ENCODE measurements at places on chromosomes 13 and 19.

GRCh38 chr13:24851546-24851945 is 87.6 kb downstream of the RNF17 start:
- no peak for DNase-seq

DNA sequence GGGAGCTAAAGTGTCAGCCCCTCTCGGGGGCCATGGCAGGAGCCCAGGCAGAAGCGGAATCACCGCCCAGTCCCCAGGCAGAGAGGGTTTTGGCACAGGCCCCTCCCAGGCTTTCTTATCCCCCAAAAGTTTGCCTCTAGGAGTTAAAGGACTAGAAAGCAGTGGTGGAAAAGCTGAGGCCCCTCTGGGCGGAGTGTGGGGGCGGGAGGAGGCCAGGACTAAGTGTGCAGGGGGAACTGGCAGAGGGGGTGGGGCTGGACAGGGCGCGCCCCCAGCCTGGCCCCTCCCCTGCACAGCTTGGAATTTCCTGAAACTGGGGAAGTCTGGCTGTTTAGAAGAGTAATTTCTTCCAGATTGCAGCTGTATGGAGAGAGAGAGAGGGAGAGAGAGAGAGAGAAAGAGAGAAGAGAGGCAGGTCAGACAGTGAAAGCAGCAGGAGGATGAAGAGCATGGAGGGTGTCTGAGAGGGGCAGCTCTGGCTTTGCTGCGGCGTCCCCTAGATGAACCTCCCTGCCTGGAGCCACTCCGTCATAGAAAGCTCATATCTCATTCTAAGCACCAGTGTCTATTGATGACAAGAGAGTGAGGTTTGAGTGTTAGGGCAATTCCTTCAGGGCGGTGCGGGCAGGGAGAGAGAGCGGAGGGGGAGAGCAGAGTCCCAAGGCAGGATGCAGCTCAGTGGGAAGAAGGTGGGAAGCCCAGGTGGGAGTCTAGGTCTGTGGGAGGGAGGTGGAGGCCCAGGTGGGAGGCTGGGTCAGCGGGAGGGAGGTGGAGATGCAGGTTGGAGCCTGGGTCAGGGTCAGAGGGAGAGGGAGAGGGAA is at the start of gene CDC42EP5:
Gene CDC42EP5, minus strand, starts transcription at position 226 of the 821 bp plus-strand sequence. CDS start 7,749 bp downstream, outside the sequence.
- DNase-seq, result peak; percentile 54

DNA sequence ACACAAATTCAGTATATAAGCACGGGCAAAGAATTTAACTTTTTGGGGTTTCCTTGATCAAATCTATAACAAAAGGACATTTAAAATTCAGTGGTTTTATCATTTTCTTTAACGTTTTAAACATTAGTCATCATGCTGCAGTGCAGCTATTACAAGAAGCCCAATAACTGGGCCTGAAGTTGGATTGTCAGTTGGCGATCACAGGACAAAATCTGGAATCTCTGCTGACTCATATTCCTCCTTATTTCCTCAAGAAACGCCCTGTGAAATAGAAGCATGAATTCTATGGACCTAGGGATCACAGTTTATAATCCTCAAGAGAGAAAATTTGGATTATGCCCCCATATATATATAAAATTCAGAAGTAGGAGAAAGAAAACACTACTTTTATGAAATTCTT is 971.6 kb upstream of the MIR17HG start:
- DNase-seq, result no peak

GRCh38 chr19:45615795-45616703 is 14.0 kb upstream of the GPR4 start:
- DNase-seq, result peak; percentile 87

- DNase-seq, result no peak
These were observed 24.9 kb downstream of the RCBTB2 start for GRCh38 chr13:48508011-48508410.

DNA sequence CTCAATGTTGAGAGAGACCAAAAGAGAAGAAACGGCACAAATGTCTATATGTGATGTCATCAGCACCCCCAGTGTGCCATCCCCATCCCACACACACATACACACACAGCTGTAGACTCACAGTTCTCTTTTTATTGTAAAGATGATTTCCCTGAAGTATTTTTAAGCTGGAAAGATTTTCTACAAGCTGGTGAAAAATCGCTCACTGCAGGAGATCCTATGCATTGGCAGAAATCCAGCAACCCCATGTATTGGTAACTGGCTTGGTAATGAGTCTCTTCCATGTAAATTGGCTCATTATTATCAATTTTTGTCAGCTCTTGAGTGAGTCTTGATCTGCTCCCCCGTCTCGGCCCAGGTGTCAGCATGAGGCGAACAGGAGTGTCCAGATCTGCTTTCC is 107.1 kb upstream of the UQCRFS1 start:
- no peak for DNase-seq

DNA sequence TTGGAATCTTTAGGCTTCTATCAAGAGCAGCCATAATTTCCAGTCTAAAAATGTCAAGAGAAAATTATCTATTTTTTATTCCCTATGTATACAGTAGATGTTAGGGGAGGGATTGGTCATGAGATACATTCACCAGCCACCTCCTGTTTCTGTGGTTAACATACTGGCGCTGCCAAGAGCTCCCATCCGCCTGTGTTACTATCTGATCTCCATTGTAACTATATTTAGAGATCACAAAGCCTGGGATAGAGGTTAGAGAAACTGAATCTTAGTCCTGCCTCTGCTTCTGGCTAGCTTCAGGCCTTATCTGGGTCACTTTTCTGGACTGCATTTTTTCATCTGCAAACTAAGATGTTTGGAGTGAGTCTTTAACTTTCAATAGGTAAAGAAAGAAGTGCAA is 46.3 kb downstream of the POLR1D start:
- no peak for DNase-seq

GRCh38 chr19:55289117-55289796 is 5.5 kb downstream of the BRSK1 start:
- DNase-seq, result no peak

- peak; percentile 6 for DNase-seq
These were observed at the start of gene DACH1 for GRCh38 chr13:71867131-71867814. Gene DACH1 (minus strand): TSS chr13:71867204.

- peak; percentile 33 for DNase-seq
These were observed 10.1 kb upstream of the CD22 start for GRCh38 chr19:35318679-35319448.

DNA sequence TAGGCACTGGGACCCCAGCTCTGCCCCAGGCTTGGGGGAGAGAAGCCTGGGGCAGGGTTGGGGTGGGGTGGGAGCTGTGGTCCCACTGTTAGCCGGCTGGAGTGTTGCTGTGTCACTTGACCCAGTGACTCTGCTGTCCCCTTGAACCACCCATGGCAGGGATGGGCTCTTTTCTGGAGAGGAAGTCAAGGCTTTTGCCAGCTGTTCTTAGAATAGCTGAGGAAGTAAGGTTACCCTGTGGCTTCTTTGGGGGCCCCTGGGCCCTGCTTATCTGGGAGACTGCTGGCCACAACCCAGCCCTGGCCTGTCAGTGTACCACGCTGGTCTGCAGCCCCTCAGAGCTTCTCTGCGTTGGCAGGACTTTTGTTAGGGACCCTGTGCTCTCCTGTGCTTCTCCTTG is 9.1 kb downstream of the PNPLA6 start:
- DNase-seq, result no peak

GRCh38 chr13:75993241-75993640 is 357.1 kb downstream of the LMO7 start:
- no peak for DNase-seq

DNA sequence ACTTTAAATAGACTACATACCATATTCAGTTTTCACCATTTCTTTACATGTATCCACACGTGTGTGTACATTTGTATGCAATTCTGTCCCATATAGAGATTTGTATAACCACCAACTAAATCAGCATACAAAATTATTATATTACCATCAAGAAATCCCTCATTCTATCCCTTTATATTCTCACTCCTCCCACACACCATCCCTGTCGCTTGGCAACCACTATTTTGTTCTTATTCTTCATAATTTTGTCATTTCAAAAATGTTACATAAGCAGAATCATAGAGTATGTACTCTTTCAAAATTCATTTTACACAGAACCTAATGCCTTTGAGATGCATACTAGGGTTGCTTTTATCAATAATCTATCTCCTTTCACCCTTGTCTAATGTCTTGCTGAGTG is 740.5 kb downstream of the SLITRK5 start:
- DNase-seq, result no peak

DNA sequence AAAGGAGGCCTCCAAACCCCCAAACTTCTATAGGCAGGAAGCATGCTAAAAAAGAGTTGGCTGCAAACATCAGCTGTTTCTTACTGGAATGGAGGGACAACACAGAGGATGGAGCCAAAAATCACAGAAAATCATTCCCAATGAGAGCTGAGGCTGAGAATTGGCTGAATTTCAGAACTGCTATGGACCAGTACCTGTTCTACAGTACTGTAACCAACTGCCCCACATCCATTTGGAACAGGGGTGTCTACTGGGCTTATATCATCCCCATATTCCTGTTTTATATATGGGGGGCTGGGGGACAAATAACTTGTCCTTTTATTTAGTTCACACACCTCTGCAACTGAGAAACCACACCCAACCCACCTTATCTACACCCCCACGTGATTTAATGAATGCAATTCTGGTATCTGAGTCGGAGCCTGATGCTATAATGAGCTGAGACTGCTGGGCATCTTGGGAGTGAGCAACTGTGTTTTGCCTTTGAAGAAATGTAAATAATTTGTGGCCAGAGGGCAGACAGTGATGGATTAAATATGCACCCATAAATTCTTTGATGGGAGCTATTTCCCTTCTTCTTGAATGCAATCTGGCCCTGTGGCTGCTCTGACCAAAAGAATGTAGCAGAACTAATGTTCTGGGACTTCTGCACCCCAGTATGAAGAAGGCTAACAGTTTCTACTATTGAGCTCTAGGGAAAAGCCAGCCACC is 82.6 kb downstream of the TBC1D4 start:
- DNase-seq, result no peak

All from stimulated activated naive CD8-positive, alpha-beta T cell treated with anti-CD3 and anti-CD28 coated beads, Interleukin-15, Interleukin-2, amounts not matched to agents 100 U/mL and 50 U/mL, for 24 hours (primary cell).